Heart left ventricle (tissue), 16 donors: ENCODE measurements at places on chromosomes 1 and 21.

DNA sequence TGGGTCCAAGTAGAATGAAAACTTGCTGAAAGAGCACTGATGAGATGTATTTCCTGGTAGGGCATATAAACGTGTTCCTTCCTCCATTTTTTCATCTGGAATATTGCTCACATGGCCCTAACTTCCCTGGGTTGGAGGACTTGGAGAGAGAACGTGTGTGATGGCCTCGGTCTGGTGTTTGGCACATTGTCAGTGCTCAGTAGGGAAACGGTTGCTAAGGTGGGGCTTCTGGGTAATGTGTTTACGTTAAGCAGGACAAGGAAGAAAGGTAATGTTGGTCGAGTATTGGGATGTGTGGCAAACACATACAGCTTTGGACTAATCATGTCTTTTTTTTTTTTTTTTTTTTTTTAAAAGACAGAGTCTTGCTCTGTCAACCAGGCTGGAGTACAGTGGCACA is 6.2 kb downstream of the TTF2 start:
- DNase-seq: no peak

DNA sequence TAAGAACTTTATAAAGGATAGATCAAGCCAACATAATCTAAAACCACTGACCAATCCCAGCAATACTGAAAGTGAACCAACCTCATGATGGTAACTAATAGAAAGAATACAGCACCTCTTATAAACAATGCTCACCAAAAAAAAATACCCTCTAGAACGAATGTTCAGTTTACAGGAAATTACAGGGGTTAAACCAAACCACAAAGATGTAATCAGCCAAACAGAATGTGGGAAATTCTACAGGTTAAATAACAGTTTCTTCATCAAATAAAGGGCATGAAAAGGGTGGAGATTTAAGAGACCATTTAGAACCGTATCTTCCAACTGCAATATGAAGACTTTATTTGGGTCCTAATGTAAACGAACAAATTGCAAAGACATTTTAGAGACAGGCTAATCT is 30.4 kb downstream of the ARID4B start:
- no peak for DNase-seq

DNA sequence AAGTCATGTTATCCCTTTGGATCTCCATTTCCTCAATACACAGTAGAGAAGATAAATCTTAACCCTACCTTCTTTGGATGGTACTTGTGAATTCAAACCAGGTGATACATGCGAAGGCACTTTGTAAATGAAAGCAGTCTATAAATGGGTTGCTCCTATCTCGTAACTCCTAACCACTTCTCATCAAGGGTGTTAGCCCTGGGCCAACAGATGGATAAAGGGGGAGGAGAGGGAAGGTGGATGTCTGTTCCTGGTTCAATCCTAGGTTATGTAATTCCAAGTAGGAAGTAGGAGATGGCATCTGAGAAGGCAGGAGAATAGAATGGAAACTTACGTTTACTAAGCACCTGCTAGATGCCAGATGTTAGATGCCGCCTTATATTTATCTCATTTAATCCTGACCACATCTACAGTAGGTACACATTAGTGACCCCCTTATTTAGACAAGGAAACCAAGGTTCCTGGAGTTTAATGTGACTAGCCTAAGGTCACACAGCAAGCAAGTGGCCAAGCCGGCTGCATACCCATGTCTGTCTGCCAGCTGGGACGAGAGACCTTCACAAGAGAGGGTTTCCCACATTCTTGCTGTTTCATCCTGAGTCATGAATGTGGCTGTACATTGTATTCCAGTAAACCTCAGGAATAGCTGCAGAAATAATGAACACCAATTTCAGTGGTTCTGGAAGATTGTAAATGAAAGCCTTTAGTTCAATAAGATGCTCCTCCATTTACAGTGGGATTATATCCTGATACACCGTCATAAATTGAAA is 47.7 kb downstream of the ELAVL4 start:
- DNase-seq: no peak

- DNase-seq: peak; percentile 5
Measured at GRCh38 chr1:6124746-6125365, 55.3 kb downstream of the CHD5 start.

- DNase-seq: no peak
Measured at GRCh38 chr1:11778336-11778735, 16.3 kb downstream of the C1orf167 start.

DNA sequence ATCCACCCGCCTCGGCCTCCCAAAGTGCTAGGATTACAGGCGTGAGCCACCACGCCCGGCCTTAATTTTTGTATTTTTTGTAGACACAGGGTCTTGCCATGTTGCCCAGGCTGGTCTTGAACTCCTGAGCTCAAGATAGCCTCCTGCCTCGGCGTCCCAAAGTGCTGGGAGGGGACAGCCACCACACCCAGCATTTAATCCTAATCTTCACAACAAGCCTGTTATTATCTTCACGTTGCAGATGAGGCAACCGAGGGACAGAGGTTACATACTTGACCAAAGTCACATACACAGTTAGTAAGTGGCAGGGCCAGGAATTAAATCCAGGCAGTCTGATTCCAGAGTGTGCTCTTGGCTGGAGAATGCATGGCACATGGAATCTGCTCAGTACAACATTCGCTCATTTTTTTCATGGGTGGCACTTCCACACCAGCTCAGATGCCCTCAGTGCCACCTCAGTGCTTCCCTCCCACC is 4.8 kb upstream of the GPR37L1 start:
- no peak for DNase-seq

- peak; percentile 32 for DNase-seq
Measured at GRCh38 chr1:118291661-118292060, 106.6 kb upstream of the SPAG17 start.

- DNase-seq: no peak
Measured at GRCh38 chr1:9350013-9350908, 57.6 kb downstream of the SPSB1 start.

- no peak for DNase-seq
Measured at GRCh38 chr1:179047636-179047997, 21.9 kb downstream of the FAM20B start.

GRCh38 chr1:28027660-28028059 is 60.8 kb downstream of the EYA3 start:
- DNase-seq: no peak
